ENCODE measurements at places on chromosomes 5 and 9.

- no peak for DNase-seq
Observed at GRCh38 chr5:67805666-67806348, 409.7 kb upstream of the PIK3R1 start.

DNA sequence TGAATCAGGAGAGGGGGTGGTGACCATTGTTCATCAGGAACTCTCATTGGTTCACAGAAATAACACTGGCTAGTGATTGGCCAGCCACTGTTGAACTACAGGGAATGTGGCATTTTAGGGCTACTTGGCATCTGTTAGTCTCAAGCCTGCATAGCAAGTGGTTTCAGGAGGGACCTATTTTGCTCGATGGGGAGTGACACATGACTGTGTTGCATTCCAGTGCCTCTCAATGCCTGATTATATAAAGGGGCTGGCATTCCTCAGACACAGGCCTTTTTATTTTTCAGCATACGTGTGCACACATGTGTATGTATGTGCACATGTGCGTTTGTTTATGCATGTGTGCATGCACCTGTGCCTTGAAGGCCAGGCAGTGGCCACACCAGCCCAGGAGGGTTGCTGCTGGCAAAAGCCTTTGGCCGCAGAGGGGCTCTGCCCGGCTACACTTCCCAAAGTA is 23.2 kb downstream of the FGD3 start:
- DNase-seq, result peak; percentile 3

DNA sequence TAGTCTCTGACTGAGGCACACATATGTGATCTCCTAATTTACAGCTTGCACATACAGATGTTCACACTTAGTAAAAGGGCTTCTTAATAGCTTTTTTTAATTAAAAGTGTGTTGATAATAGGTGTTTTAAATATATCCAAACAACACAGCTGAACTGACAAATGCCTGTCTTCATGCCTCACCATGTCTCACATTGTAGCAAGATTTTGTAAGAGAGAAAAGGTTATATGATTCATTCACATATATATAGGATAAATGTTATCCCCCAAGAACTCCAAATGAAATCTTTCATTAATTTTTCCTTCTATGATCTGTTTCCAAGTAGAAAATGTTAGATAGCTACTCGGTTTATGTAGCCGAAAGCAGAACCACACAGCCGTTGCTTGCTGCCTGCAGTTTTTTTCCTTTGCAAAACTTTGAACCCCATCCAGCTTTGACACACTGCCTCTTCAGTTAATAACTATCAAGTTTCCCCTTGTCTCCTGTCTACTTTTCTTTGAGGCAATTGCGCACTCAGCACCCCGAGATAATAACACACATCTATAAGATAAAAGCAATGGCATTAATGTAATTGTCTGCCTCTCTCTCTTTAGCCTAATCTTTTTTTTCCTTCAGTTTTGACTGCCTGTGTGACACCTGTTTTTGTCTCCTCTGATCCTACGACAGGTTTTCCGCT is 299.2 kb downstream of the BNC2 start:
- DNase-seq, result no peak

DNA sequence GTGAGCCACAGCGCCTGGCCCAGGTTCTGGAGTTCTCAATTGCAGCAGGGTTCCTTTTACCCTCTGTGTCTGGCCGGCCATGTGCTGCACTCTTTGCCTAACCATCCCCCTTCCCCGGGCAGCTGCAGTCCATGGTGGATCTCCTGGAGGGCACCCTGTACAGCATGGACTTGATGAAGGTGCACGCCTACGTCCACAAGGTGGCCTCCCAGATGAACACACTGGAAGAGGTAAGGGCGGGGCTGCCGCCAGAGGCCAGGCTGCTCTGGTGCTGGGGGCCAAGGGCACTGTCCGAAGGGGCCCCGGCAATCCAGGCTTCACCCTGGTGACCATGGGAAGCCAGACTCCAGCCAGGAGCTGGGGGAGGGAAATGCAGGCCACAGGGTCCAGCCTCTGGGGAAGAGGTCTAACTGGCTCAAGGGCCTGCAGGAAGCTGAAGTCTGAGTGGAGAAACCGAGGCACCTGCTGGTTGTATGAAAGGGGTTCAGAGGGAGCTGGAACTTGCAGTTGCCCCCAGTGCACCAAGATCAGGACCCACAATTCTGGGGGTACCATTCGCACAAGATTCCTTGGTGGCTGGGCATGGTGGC is 18.1 kb downstream of the OLFML2A start:
- no peak for DNase-seq

DNA sequence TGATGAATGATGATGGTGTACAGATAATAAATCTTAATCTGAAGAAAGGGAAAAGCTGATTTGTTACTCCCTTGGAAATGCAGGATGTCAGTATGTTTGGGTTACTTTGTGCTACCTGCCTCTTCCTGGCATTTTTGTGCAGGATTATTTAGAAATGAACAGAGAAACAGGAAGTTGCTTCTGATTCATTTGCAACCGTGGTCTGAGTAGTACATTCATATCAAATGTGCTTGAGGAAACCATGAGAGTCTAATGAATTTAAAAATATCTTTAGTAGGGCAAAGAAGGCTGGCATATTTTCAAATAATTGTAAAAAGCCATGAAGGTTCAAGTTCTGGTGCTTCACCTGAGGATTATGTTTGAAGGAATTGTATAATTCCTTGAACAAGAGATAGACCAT is 391.6 kb downstream of the TMEM161B start:
- DNase-seq, result no peak

DNA sequence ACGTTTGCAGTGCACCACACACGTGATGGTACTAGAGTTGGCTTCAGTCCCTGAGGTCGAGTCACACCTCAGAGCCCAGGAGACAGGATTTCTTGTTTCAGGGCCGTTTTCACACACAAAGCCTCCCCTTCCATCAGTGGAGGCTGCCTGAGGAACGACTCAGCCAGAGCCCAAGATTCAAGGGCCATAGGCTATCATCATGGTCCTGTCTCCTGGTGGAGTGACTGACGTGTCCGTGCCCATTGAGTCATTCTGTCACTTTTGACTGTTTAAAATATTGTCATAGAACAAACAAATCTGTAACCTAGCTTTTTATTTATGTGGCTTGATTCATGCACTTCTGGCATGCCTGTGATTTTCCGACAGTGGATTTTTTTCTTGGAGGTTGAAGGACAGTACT is 28.3 kb downstream of the CAMK2A start:
- no peak for DNase-seq

DNA sequence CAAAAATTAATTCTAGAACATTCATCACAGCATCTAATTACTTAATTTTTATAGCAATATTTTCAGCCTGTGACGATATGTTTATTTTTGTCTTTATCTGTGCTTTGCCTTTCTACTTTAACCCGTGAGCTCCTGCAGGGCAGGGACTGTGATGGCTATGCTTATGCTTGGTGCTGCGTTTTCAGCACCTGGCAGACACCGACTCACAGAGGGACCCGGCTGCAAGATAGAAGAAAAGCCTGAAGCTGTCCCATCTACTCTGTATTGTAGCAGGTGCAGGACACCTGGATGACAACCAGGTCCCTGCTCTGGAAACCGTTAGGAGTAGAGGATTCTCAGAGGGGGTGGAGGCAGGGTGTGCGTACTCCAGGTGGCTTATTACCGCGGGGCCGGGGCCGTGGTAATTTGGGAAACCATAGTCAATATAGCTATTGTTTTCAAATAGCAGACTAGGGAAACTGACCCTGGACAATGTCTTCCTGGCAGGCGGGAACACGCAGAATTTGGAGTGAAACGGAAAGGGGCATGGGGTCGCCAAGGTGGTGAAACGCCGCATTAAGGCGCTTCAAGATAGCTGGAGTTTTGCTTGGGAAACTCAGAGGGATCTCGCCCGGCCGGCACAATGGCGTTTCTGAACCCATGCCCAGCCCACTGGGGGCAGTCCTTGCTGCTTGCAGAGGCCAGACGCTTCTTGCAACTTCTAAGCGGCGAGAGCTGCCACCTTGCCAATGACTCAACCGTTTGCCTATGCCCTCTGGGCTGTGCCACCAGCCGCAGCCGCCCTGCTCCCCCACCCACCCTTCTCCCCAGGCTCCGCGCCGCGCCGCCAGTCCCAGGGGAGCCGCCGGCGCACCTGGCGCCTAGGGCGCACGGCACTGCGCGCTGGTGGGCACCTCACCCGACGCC is 140.1 kb upstream of the PALM2AKAP2 start:
- no peak for DNase-seq

DNA sequence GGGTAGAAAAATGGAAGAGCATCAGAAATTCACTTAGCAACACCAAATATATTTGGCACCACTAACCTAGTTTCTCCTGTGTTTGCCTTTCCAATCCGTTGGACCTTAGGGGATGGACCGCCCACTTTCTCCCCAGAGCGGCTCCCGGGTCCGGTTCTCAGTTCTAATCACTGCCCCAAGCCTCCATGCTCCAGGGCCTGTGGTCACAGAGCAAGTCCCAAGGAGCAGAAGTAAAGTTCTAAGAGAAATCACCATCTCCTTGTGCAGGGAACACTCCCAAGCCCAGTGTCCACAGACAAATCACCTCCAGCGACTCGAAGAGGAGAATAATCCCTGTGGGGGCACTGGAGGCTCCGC is 728 bp upstream of the SLC1A1 start:
- peak; percentile 45 for DNase-seq

DNA sequence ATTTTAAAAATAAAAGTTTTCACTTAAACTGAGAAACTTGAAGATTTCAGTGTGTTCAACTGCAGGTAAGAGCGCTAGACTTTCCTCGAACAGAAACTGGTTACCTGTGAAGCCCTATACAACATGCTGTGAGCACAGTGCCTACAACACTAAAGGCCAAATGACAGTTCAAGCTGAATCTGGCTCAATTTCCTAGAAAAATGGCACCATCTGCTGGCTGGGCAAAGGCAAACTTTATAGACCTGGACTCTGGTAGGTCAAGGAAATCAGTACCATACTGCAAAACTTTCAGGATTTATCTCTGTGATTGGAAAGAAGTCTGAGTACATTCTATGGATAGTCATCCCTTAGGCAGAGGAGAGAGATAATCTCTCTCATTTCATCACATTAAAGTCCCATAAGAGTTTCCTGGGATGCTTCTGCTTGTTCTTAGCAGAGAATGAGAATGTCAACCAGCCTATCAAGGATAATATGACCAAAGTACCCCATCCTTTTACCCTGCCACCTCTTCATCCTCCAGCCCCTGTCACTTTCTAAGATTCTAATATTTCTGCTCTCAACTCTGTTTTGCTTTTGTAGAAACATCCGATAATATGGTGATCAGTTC is 31.8 kb upstream of the FOXB2 start:
- DNase-seq, result peak; percentile 36
